Nephron progenitor cell (in vitro differentiated cells): ENCODE measurements at places on chromosomes 13 and 19.
A peak's percentile ranks its signal among the peaks of the same experiment; 100 is the strongest.

- DNase-seq, result peak; percentile 23
These were observed 99.0 kb downstream of the TM9SF2 start for GRCh38 chr13:99600318-99600717.

DNA sequence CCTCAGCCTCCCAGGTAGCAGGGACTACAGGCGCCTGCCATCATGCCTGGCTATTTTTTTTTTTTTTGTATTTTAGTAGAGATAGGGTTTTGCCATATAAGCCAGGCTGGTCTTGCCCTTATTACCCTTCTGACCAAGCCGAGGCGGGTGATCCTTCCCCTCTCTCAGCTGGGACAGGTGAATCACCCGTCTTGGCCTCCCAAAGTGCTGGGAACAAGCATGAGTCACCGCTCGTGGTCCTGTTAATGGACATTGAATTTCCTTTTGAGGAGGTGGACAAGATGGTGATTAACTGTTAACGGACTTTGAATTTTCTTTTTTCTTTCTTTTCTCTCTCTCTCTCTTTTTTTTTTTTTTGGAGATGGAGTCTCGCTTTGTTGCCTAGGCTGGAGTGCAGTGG lies 10.6 kb downstream of the CD70 start:
- no peak for DNase-seq

GRCh38 chr13:108083056-108083455 lies 132.3 kb downstream of the LIG4 start:
- DNase-seq, result no peak

DNA sequence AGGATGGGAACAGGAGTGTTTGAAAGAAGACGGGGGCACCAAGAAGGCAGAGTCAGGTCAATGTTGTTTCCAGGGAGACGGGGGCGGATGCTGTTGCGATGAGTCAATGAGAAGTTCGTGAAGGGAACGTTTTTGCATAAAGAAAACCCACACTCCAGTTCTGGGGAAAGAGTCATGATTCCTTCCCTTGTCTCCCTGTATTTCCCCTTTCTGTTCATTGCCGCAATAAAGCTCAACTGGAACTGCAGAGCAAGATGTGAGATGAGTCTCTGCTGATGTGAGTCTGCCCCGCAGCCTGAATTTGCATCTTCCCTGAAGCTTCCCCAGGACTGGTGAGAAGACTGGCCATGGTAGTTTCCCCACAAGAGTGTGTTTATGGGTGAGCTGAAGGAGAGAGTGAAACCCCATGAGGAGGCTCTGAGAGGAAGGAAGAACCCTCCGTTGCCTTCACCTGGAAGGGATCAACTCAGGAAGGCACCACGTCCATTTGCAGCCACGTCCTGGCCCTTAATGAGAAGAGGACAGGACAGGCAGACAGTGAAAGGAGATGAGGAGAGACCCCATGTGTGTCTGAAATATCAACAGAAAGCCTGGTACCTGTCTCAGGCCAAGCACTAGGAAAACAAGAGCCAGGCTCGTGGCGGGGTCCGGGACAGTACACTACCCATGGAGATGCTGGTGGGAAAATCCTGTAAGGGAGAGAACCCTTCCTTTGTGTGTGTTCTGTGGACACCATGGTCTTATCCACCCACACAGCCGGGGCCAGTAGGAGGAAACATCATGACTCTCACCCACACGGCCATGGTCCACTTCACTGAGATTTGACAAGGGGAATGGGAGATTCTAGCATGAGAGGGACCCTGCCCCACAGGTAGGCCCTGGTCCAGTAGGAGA lies 13.7 kb downstream of the LILRA1 start:
- DNase-seq, result no peak

DNA sequence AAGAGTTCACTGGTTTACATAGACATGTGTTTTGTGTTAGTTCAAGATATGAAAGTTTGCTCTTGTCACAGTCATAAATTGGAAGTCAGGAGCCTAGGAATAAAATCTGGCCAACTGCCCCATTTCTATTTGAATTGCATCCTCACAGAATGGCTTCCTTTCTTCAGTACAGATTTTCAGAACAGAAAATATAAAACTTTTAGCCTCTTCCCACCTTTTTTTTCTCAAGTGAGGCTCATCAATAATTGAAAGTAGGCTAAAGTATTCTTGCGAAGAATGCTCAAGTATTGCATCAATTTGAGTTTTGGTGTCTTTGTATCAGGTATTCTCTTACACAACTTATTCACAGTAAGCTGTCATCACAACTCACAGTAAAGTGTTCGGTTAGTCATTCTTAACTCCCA lies 802.7 kb downstream of the PCDH9 start:
- DNase-seq, result no peak

DNA sequence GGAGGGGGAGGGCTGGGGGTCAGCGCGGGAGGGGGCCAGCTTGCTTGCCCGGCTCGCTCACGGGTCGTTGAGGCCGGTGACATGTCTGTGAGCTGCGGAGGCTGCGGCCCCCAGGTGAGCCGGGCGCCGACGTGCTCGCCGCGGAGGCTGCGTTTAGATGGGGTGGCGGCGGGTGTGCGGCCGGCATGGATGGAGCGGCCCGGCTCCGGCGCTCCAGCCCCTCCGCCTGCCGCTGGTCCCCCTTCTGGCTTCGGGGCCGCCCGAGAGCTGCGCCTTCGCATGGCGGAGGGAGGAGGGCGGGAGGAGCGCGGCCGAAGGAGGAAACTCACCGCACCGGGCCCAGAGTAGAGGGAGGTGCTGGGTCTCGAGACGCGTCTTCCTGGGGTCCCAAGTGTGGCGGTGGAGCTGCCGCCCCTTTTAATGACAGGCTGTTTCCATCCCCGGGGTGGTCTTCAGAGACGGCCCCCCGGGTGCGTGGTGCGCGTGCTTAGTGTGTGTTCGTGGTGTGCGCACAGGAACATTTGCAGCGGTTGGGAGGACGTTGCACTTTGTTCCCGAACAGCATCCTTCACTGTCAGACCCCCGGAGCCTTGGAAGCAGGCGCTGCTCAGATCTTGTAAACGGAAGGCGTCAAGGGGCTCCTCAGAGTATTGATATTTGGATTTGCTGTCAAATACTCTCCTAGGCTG lies at the start of gene AKAP11:
TSS of gene AKAP11 (plus strand) at position 38 of the 689 bp plus-strand sequence. CDS start 14,197 bp downstream, outside the sequence.
- peak; percentile 74 for DNase-seq

- DNase-seq, result no peak
These were observed 21.2 kb downstream of the ATP11A start for GRCh38 chr13:112710855-112711527.

DNA sequence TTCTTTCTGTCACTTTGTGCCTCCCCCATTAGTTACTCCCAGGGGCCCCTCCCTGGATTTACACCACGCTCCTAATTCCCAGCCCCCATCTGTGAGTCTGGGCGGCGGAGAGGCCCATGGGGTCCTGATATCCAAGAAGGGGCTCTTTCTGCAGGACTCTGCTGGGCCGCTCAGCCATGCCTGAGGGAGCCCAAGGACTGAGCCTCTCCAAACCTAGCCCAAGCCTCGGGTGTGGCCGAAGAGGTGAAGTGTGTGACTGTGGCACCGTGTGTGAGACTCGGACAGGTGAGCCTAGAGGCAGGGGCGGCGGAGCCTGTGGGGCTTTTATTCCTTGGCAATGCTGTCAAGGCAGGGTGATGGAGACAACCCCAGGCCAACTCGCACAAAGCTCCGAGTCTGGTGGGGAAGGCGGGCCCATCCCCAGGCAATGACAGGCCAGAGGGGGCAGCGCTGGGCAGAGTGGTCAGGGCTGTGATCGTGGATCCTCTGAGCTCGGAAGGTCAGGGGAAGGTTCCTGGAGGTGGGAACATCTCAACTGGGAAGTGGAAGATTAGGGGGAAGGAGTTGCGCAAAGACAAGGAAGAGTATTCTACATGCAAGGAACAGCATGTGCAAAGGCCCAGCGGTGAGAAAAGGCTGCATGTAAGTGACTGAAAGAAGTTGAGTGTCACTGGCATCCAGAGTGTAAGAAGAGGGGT lies 1.6 kb downstream of the PLEKHG2 start:
- peak; percentile 53 for DNase-seq

DNA sequence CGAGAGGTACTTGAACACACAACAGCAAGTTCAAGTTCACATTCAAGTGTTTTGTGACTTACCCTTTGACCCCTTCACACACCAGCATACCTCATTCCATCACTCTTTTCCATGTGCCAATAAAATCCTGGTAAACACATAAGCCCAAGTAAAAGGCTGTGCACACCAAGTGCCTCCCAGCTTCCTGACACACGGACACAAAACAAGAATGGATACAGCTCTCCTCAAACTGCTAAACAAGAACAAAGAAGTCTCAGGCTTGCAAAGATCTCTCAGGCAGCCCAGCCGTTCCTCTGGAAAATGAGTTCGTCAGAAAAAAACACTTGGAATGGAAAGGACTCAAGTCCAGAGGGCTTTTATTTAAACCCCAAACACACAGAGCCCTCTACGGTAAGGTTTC lies 83.7 kb downstream of the NUFIP1 start:
- DNase-seq, result no peak

GRCh38 chr13:108915095-108915633 lies 285.8 kb downstream of the MYO16 start:
- no peak for DNase-seq

DNA sequence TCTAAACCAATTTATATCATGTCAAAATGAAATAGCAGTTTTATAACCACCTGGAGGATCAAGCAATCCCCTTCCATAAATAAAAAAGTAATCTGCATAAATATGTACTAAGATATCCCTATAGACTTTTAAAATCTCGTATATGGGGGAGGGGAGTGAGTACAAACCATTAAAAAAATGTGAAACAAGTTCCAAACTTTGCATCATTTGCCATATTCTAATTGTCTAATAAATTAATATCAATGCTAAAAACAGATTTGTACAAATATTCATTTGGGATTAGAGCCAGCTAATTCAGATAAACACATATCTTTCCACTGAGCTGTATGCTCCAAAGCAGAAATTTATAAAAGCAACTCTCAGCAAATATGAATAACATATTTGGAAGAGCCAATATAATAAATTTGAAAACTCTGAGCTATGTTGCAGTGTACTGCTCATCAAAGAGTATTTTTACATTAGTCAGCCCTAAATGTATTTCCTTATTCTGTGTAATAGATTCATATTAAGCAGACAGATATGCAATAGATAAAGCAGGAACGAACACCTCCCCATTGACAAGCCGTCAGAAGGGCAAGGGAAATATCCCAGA lies 970.2 kb downstream of the EFNB2 start:
- DNase-seq, result no peak

DNA sequence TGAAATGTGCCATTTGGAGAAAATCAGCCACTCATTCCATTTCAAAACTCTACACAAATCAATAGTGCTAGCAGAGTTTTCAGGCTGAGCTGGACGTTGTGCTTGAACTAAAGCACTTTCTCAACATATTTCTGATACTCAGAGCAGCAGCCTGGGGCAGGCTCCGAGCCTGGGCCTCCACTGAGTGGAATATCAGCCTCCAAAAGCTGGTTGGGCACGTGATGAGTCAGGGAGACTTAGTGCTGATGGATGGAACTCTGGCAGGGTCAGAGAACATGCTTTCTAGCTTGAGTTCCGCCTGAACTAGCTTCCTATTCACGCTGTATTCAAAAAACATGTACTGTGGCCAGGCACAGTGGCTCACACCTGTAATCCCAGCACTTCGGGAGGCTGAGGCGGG lies 85.8 kb upstream of the PCDH8 start:
- no peak for DNase-seq

- DNase-seq, result no peak
These were observed 166.1 kb upstream of the MYO16 start for GRCh38 chr13:108463340-108463739.

GRCh38 chr19:45901912-45902650 lies at the start of gene MYPOP:
Gene MYPOP, minus strand, starts transcription at chr19:45902613. Its CDS starts 840 bp downstream, at chr19:45901773.
- DNase-seq, result no peak

- no peak for DNase-seq
These were observed 58.3 kb upstream of the MEDAG start for GRCh38 chr13:30847650-30848307.

- DNase-seq, result no peak
These were observed 538 bp downstream of the ZNF428 start for GRCh38 chr19:43618921-43619261.

GRCh38 chr19:533364-534058 lies 2.0 kb downstream of the CDC34 start:
- DNase-seq, result no peak

GRCh38 chr13:37039896-37040295 lies 19.6 kb downstream of the SUPT20H start:
- no peak for DNase-seq

DNA sequence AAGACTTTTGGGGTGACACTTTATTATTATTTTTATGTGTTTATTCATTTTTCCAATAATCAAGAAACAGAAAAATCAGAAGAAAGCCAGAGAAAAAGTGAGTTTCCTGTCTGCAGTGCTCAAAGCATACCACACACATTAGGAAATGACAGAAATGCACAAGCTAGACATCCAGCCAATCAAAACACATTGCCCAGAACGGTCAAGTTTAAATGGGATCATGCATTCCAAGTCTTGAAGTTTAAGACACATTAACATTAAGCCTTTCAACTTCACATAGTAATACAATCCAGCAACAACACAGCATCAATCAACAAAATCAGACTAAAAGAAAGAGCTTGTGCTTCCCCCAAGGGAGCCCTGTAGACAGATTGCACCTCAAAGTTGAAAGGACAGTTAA lies 28.7 kb upstream of the MEDAG start:
- DNase-seq, result no peak

DNA sequence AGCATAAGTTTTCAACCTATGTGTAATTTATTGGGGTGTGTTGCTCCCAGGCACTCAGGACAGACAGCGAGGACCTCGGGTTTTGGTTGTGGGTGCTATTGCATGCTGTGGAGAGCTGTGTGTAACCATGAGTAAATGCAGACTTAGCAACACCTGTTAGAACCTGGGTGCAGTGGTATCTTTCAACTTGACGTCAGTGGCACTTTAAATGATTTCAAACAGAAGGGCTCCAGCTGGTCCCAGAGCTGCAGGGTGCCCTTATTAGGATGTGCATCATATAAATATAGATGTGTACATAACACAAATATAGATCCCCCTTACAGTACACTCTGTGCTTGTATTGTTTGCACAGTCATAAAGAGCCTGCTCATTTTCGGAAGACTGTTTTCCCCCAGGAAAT lies 228.3 kb upstream of the IRS2 start:
- no peak for DNase-seq

DNA sequence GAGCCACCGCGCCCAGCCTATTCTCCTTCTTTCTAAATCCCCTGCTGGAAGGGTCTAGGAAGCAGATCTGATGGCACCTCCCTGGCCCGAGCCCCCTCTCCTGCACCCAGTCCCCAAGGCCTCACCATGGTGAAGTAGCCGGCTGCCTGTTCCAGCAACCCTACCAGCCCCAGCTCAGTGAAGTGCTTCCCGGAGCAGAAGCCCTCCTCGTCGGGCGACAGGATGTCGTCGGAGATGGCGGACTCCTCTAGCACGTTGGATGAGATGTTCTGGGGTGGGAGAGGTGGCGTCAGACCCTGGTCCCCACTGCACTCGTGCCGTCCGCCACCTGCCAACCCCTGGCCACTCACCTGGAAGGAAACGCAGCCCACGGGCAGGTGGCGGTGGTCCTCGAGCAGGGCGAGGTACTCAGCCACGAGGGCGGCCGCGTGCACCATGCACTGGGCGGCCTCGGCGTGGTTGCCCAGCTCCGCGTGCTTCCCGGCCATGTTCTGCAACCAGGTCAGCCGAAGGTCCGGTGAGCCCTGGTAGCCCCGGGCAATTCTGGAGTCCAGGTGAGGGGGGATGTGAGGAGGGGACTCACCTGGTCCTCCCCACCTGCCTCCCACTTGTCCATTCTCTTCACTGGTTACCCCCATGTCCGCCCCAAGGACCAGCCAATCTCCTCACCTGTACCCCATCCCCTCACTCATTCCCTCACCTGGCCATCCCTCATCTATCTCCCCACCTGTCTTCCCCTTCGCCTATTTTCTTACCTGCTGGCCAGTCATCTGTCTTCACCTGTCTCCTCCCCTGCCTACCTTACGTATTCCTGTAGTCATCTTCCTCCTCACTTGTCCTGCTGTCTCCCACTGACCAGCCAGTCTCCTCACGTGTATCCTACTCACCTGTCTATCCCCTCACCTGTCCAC lies 11.5 kb upstream of the KANK2 start:
- DNase-seq, result no peak

GRCh38 chr19:17948931-17949930 lies 16.4 kb downstream of the CCDC124 start:
- peak; percentile 46 for DNase-seq
